Psoas muscle (tissue), 8 donors: ENCODE measurements at places on chromosomes 1 and 21. TPM values are rescaled to one million over a fixed set of nuclear protein-coding genes. Genes with fewer than 3 reads are reported as not detected.

- no peaks in the 10 kb centered on the region for H3K36me3 ChIP-seq
- H3K4me1 ChIP-seq: no peaks in the 10 kb centered on the region
- H3K4me3 ChIP-seq: no peak overlapping the region
- H3K27ac ChIP-seq: no peak overlapping the region
These were observed 541.6 kb upstream of the CAMK1G start for GRCh38 chr1:209041927-209042326.

- no peak overlapping the region for H3K27ac ChIP-seq
- no peak overlapping the region for H3K4me3 ChIP-seq
- H3K27me3 ChIP-seq: peaks cover 4% of the 10 kb centered on the region
- DNase-seq: no peak
- no peaks in the 10 kb centered on the region for H3K4me1 ChIP-seq
These were observed 84.1 kb upstream of the RRP15 start for GRCh38 chr1:218200979-218201378.

DNA sequence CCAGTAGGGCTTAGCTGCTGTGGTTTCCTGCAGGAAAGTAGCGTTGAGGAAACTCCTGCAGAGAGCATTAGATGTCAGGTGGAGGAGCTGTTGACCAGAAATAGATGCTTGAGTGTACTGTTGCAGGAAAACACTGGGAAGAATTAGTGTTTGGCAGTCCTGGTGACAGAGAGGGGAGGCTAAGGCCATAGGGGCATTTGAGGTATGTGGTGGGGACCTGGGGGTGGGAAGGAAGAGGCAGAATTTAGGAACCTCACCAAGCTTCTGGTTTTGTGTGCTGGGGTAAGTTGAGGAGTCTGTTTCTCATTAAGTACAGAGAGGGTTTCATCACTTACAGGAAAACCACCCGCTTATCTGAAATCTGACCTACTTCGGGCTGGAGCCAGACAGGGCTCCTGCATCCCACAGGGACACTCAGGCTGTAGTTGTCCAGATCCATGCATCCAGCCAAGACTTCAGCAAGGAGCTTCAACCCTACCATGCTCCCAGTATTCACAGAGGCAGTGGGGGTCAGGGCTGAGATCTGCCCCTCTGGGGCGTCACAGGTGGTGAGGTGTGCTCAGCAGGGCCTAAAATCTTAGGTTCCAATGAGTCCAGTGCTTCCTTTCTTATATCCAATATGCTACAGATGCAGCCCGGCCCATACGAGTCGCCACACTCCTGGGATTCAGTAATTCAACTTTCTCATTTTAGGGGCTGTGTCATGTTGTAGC is 15.1 kb downstream of the SH2D2A start:
- peak overlapping the region; percentile 57 for H3K27ac ChIP-seq
- DNase-seq: peak; percentile 41
- H3K4me3 ChIP-seq: no peak overlapping the region
- H3K27me3 ChIP-seq: no peaks in the 10 kb centered on the region
- peaks cover 49% of the 10 kb centered on the region for H3K4me1 ChIP-seq

Gene PLCH2
- 0.05 TPM for polyA plus RNA-seq

- no peak overlapping the region for H3K4me3 ChIP-seq
- no peak overlapping the region for H3K27ac ChIP-seq
- no peaks in the 10 kb centered on the region for H3K4me1 ChIP-seq
- peak; percentile 19 for DNase-seq
These were observed 832.3 kb downstream of the LTN1 start for GRCh38 chr21:28160378-28160777.

DNA sequence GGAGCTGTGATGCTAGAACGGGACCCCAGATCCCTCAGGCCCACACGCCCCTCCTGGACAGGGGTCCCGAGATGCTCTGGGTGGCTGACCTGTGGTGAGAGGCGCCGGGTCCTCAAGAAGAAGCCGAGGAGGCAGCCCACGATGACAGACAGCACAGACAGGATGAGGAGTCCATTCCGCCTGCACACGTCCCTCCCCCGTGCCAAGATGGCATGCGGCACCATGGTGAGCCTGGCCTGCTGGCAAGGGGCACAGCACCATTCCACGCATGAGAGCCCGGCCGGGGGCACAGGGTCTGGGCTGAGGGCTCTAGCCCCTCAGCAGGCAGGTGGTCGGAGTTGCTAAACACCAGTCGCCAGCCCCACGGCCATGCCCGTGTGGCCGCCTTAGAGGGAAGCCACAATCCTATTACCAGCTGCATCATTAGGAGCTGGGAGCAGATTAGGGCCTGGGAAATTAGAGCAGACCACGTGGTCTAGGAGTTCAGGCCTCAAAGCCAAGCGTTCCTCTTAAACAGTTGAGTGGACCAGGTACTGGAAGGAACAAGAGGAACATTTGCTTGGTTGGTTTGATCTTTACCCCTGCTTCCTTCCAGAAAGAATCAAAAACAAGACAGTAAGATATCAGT is at the start of gene SLC1A7:
TSS of gene SLC1A7 (minus strand) at position 413 of the 628 bp plus-strand sequence. CDS start at position 224, 189 bp downstream.
- no peaks in the 10 kb centered on the region for H3K4me1 ChIP-seq
- no peak within 1 kb of the TSS for H3K4me3 ChIP-seq
- H3K36me3 ChIP-seq: no peaks in the 10 kb centered on the region
- no peak for DNase-seq

- no peaks in the 10 kb centered on the region for H3K27me3 ChIP-seq
- peak; percentile 19 for DNase-seq
- H3K4me3 ChIP-seq: no peak overlapping the region
- H3K27ac ChIP-seq: no peak overlapping the region
- H3K4me1 ChIP-seq: no peaks in the 10 kb centered on the region
These were observed 99.1 kb downstream of the MT1HL1 start for GRCh38 chr1:236904892-236905741.

GRCh38 chr1:18557621-18558465 is 72.8 kb upstream of the PAX7 start:
- no peaks in the 10 kb centered on the region for H3K4me1 ChIP-seq
- no peak overlapping the region for H3K27ac ChIP-seq
- no peak overlapping the region for H3K4me3 ChIP-seq
- no peak for DNase-seq
- H3K36me3 ChIP-seq: no peaks in the 10 kb centered on the region
- H3K27me3 ChIP-seq: no peaks in the 10 kb centered on the region

GRCh38 chr21:34113842-34114241 is 40.5 kb downstream of the MRPS6 start:
- no peak overlapping the region for H3K4me3 ChIP-seq
- no peak overlapping the region for H3K27ac ChIP-seq
- no peaks in the 10 kb centered on the region for H3K27me3 ChIP-seq
- no peak for DNase-seq
- H3K4me1 ChIP-seq: peaks cover 19% of the 10 kb centered on the region
- H3K36me3 ChIP-seq: no peaks in the 10 kb centered on the region

DNA sequence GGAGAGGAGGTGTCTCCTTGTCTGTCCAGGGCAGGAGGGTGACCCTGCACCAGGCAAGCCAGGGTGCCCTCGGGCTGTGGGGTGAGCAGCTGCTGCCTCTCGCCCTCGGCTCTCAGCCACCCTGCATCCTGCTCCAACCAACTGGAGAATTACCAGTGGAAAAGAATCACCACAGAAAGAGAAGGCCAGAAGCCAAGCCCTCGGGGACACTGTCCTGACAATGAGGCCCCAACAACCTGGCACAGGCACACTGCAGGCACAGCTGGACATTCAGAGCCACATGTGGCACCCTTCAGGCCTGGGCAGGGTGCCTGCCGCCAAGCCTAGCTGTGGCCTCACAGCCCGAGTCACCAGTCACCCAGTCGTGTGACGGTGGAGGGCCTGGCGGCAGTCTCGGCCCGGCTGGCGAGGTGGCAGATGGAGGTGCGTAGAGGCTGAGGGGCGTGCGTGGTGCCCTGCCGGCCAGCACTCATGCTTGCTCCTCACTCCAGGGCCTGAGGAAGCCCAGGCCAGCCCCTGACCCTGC is 12.0 kb downstream of the MEGF6 start:
- H3K27ac ChIP-seq: no peak overlapping the region
- H3K4me1 ChIP-seq: peaks cover 3% of the 10 kb centered on the region
- no peaks in the 10 kb centered on the region for H3K36me3 ChIP-seq
- H3K4me3 ChIP-seq: no peak overlapping the region
- DNase-seq: peak; percentile 69

DNA sequence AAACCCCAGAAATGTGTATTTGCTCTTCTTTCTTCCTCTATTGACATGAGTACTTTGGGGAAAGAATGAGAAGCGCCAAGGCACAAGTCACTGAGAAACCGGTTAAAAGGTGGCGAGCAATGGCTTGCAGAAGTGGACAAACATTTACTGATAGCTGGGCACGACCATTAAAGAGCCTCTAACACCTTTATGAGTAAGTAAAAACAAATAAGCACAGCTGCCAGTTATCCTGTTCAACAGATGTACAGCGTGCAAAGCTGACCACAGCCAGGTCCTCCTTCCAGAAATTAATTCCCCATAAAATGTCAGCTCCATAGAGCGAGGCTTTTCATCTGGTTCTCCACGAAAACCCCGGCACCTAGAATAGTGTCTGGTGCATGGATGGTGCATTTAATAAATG is 72.7 kb downstream of the CAPZB start:
- DNase-seq: no peak
- H3K27ac ChIP-seq: no peak overlapping the region
- peaks cover 53% of the 10 kb centered on the region for H3K4me1 ChIP-seq
- H3K36me3 ChIP-seq: no peaks in the 10 kb centered on the region
- H3K4me3 ChIP-seq: no peak overlapping the region

Gene DIPK1A
- 2.2 TPM for polyA plus RNA-seq
